ENCODE measurements at places on chromosomes 3 and 15.

GRCh38 chr15:78992416-78993256 lies 47.8 kb upstream of the CTSH start:
- no peak for DNase-seq
- no peak overlapping the region for H3K27ac ChIP-seq
- H3K36me3 ChIP-seq: no peaks in the 10 kb centered on the region
- H3K27me3 ChIP-seq: peaks cover 2% of the 10 kb centered on the region

DNA sequence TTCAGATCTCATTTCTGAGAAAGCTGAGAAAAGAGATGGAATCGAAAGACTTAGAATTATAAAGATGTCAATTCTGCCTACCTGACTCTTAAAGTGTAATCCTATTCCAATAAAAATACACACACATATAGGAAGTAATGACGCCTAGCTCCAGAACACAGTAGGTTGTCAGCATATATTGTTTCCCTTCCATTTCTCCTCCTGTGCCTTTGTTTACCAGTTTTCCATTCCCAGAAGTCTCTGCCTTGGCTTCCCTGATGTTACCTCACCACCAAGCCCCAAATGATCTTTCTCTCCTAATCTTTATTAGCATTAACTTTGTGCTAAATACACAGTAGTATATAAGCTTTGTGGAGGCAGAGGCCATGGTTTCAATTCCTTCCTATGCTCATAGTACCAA lies 40.0 kb downstream of the TM4SF4 start:
- H3K27ac ChIP-seq: no peak overlapping the region
- no peaks in the 10 kb centered on the region for H3K36me3 ChIP-seq
- peaks cover 4% of the 10 kb centered on the region for H3K4me1 ChIP-seq
- peaks cover 12% of the 10 kb centered on the region for H3K27me3 ChIP-seq

DNA sequence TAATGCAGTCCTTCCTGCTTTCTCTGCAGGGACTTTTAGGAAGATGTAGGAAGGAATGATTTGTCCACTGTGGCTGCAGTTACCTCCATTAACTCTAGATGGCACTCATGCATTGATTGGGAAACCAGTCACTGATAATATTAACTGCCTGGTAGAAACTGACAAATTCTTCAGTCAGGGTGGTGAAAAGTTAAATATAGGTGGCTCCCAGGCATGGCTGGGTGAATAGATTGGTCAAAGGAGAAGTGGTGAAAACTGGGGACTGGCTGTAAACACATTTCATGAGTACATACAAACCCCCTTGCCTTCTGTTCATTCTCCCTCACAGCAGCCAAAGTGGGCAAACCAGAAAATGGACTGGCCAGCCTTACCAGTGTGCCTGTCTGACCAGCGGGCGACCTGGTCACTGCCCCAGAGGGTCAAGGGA lies 333.4 kb downstream of the THSD4 start:
- H3K4me3 ChIP-seq: no peak overlapping the region
- no peak overlapping the region for H3K27ac ChIP-seq
- peaks cover 5% of the 10 kb centered on the region for H3K27me3 ChIP-seq
- H3K4me1 ChIP-seq: no peaks in the 10 kb centered on the region
- no peak for DNase-seq

DNA sequence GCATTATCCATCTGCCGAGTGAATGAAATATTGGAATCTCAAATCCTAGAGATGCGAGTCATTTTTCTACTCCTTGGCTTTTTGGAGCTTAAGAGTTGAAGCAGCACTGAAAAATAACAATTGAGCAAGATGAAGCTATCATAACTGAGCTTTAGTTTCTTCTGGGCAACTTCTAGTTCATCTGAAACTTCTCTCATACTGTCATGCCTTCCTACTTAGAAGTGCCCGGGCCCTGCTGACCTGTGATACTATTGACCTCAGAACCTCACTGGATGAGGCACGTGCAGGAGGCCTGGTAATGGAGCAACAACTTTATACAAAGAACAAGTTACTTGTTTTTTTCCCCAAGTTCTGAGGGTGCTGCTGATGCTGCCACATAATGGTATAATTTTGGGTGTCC lies 48.5 kb upstream of the P3H2 start:
- H3K36me3 ChIP-seq: no peaks in the 10 kb centered on the region
- no peak overlapping the region for H3K4me3 ChIP-seq
- H3K27me3 ChIP-seq: peaks cover 4% of the 10 kb centered on the region
- peaks cover 10% of the 10 kb centered on the region for H3K4me1 ChIP-seq
- H3K27ac ChIP-seq: no peak overlapping the region
- DNase-seq: no peak

- H3K27ac ChIP-seq: no peak overlapping the region
- H3K27me3 ChIP-seq: no peaks in the 10 kb centered on the region
- H3K4me1 ChIP-seq: peaks cover 53% of the 10 kb centered on the region
- H3K4me3 ChIP-seq: no peak overlapping the region
- no peak for DNase-seq
Measured at GRCh38 chr3:4743371-4743770, 235.9 kb upstream of the BHLHE40 start.

DNA sequence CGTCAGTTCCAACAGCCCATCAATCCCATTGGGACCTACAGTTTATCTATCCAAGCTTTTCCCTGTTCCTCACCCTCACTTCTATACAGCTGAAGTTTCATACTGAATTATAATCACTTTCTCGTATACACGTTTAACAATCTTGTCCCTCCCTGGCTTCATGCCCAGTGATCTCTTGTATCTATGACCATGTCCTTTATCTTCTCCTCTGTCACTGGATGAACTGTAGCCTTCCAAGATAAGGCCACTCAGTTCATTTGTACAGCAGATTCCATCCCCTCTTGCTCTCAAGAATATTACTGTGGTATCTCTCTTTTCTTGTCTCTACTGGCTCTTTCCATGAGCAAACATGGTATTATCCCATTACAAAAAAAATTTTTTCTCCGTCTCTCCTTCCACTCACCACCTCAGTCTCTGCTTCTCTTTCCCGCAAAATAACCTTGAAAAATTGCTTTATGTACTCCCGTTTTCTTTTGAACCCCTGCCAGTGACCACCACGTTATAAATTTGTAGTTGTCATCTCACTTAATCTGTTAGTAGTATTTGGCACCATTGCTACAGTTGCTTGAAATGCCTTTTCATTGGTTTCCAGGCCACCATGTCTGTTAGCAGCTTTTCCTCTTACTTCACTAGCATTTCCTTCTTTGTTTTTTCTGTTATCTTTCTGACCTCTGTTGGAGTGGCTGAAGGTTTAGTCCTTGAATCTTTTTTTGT lies 9.4 kb downstream of the CTNNB1 start:
- no peaks in the 10 kb centered on the region for H3K27me3 ChIP-seq
- no peak overlapping the region for H3K27ac ChIP-seq
- H3K36me3 ChIP-seq: peaks cover 39% of the 10 kb centered on the region
- no peak for DNase-seq
- peaks cover 53% of the 10 kb centered on the region for H3K4me1 ChIP-seq

DNA sequence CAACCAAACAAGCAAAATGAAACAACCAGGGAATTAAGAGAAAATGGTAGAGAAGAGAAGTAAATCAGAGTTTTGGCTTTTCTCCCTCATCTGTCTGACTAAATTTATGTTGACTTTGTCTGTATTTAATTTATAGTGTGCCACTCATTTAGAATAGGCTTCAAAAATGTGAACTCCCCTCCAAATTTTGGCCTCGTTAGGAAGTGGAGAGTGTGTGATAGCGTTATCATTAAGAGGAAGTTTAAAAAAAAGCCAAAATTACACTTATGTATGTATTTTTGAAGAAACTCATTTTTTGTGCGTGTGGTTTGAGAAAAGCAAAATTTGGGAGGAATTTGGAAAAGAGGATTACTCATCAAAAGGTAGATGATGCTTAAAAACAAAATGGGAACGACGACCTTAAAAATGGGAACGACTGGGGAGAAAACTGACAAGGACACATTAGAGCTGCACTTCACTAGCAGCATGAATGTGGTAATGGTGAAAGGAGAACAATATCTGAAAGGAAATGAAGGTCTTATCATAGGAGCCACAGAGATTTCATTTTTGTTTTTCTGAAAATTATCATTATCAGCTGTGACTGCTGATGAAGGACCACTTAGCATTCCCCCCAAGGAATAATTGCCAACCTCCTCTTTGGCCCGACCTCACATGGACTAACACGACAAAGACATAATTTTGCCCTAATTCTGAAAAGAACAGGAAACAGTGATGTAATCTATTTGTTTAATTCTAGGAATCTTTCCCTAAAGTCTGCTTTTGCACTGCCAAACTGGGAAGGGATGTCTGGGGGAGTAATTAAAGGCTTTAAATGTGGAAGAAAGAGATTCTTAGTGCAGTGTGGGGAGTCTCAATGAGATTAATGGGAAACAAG lies 163.2 kb upstream of the P2RY1 start:
- DNase-seq: no peak
- H3K4me1 ChIP-seq: no peaks in the 10 kb centered on the region
- H3K36me3 ChIP-seq: no peaks in the 10 kb centered on the region
- no peak overlapping the region for H3K27ac ChIP-seq

GRCh38 chr3:122200661-122201060 lies 17.2 kb downstream of the CASR start:
- peaks cover 14% of the 10 kb centered on the region for H3K27me3 ChIP-seq
- no peak overlapping the region for H3K27ac ChIP-seq

Measured in activated CD4-positive, alpha-beta memory T cell treated with anti-CD3 and anti-CD28 coated beads, Interleukin-2, amount 10 ng/mL, durations not matched to agents 7 days and 5 days (primary cell).